AG08395 (cell line): ENCODE measurements at places on chromosomes 7 and 10.

DNA sequence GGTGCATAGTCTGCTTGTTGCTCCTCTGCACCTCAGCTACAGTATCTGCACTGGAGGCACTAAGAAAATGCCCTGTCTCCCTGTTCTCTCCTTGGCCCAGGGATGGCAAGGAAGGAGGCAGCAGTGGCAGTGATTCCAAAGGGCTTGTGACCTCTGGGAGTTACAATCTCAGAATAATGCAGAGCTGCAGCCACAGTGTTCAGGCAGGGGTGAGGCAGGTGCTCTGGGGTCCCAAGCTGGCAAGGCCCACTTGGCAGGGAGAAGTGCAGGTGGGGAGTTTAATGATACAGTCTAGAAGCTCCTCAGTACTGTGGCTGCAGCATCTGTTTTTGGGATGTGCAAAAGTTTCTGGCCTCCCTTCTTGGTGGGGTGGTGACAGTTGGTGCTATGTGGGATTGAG lies 456.4 kb downstream of the CCSER2 start:
- no peak for DNase-seq

DNA sequence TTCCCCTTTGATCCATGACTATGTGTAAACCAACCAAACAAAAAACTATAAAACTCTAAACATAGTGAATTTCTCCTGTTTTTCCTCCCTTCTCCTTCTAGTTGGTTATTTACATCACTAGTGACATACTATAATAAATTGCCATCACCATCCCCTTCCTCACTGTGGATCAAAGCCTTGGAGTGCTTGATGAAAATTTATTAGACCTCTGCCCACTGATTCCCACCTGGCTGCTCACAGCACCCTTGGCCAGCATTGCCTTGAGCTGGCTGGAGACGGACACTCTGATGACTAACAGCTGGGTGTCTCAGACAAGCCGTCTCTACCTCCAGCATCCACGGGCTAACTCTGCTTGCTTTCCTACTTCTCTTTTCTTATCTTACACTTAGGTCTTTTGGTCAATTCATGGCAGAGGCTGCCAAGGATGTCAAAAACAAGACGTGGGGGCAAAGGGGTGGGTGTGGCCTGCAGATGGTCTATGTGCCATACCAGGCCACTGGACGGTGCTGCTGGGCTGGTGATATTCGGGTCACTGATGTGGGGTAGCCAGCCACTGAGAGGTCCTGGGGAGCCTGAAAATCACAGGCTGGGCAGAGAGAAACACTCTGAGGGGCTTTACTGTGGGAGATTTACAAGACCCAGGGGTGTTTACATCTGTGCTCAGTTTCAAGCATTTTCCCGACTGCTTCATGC lies 207.8 kb downstream of the TAX1BP1 start:
- DNase-seq = peak; percentile 32

DNA sequence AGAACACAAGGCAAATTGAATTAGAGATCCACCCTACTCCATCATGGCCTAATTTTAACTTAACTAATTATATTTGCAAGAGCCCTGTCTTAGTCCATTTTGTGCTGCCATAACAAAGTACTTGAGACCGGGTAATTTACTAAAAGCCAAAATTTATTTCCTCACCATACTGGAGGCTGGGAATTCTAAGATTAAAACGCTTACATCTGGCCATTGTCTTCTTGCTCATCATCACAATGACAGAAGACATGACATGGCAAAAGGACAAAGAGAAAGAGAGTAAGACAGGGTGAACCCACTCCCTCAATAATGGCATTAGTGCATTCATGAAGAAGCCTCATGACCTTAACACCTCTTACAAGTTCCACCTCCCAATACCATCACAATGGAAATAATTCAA lies 1068.6 kb downstream of the DNAJB9 start:
- no peak for DNase-seq

- no peak for DNase-seq
These were observed 314.1 kb downstream of the SNX13 start for GRCh38 chr7:17626235-17626634.

DNA sequence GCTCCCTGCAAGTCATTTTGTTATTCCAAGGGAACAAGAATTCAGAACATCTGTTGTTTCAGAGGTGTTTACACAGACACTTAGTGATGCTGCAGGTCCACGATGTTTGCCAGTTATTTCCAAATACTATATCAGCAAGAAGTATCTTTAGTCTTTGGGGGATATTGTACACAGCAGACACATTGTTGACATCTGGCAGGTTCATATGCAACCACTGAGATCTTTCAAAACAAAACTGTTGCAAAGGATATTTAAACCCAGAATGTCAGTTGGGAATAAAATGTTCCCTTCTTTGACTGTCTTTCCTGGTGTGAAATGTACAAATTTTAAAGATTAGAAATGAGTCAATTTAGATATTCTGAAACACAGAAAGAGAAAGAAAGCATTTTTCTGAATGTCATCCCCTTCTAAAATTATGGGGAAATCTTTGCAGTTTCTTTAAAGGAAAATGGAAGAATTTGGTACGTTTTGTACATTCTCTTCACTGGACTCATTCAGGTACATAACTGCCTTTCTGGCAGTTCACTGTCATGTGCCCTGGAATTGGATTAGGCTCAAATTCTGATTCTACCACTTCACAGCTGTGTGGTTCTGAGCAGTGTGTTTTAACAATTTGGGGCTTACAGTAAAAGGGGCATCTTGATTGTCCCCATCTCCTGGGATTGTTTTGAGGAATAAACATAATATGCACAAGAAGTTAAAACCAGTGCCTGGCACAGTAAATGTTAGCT lies 40.3 kb upstream of the CELF2 start:
- DNase-seq = no peak

DNA sequence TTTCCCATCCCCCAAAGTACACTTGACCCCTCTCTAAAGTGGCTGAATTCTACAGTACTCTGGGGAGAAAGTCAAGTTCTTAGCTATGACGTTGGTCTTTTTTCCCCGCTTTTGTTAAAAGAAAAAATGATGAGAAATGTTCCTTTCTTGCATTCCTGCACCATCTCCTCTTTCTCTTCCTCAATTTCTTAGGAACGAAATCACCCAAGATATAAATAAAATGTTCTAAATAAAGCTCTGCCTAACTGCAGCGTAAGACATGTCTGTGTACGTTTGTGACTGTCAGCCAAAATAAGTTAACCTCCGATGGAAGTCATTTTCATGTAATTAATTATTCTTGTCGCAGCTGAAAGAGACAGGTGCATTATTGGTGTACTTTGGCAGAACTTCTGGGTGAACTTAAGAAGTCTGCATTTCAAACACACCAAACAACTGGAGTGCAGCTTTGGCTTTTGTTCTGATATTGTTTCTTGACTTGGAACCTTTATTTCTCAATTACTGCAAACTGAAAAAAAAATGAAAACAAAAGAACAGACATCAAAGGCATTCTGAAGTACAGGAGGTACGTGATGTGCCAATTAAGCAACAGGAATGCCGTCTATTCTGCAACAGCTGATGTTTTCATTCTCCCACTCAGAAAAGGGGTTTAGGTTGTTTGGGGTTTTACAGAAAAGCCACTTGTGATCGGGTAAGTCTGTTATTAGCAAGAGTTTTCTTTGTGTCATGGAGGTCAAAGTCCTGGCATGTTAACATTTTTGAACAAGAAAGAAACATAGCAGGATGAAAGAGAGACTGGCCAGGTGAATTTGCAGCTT lies 82.4 kb upstream of the SDK1 start:
- no peak for DNase-seq
